ENCODE measurements at places on chromosomes 1 and 21. TPM values are rescaled to one million over a fixed set of nuclear protein-coding genes. Genes with fewer than 3 reads are reported as not detected.

GRCh38 chr1:112881742-112882127 lies 74.3 kb downstream of the SLC16A1 start:
- no peak for DNase-seq

DNA sequence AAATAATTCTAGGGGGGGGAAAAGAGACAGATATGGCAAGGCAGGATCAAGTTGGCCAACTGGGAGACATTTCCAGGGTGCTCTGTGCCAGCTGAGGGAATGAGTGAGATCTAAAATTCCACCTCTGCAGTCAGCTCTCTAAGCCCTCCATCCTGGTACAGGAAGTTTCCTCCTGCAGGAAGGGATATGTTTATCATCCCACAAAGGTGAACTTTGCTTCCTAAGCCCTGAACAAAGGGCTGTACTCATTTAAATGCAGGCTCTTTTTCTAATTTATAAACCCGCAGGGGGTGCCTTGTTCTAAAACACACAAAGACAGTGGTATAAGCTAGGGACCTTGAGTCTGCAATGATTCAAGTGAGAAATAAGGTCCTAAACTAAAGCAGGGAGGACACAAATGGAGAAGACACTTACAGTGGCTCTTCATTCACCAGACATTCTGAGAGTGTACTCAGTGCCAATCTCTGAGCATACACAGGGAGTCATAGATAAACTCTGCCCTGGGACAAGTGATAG lies 3.6 kb upstream of the TNFSF4 start:
- no peak for DNase-seq

DNA sequence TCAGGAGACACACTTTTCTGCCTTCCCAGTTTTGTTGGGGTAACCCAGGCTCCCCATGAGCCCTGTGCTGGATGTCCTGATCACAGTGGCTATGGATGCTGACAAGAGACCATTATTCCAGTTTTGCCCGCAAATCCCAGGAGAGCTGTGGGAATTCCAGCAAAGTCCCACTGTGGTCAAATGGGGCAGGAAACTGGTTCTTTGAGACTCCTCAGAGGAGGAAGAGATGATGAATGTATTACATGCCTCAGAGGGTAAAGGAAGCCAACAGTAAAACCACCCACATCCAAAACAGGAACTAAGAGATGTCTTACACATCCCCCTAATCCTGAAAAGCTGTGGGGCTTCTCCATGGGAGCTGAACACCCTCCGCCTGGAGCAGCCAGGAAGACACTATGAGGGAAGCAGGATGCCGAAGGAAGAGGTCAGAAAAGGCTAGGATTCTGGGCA lies 12.8 kb upstream of the MPZL1 start:
- no peak for DNase-seq

UBE2U gene
- not detected for total RNA-seq

- no peak for DNase-seq
Measured at GRCh38 chr1:75990686-75991085, 58.5 kb upstream of the ASB17 start.

KDF1 gene
- total RNA-seq = not detected

DNA sequence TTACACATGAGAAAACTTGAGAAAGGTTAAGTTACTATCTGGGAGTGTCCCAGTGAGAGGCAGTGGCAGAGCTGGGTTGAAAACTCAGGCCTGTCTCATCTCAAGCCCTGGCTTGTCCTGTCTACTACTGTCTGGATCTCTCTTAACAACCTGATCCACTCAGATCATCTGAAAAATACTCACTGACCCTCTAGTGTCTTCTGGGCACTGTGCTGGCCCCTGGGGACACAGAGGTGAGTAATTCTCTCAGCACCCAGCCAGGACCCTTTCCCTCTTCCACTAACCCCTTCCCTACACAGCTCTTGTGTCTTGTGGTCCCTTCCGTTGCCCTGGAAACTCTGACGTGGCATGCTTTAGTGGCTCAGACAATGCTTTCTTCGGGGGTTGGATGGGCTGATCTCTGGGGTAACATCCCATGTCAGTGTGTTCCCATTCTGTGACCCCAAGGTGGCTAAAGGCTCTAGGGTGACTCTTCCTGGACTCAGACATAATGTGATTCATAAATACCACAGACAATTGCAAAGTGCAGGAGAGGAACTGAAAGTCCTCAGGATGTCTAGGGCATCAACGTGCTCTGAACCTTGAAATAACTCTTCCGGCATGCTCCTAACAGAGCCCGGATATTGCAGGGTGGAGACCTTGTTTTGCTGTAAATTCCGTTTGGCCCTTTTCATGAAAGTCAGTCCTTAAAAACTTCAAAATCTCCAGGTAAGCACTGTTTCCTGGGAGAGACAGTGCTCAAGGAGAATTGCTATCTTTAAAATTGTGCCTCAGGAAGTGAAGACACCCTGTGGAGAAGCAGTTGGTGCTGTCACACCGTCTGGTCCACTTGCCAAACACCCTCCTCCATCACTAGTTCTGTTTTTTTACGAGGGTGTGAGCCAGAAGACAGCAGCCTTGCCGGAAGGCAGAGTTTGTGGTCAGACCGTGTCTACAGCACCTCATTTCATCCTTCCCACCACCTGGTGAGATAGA lies 4.0 kb downstream of the SHISAL2A start:
- DNase-seq = no peak

DNA sequence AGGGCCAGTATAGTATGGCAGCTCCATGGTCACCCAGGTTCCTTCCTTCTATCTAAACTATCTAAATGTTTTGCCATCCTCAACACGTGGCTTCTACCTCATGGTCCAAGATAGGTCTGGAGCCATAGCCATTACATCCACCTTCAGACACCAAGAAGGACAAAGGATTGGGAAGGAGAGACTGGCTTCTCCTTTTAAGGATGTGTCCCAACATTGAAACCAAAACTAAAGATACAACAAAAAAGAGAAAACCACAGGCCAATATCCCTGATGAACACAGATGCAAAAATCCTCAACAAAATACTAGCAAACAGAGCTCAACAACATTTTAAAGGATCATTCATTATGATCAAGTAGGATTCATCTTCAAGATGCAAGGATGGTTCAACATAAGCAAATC lies 24.8 kb downstream of the HSD11B1 start:
- DNase-seq = no peak

PCBP3 gene
- 0.14 TPM for total RNA-seq
